PC-9 (cell line): ENCODE measurements at places on chromosomes 3 and 15.

DNA sequence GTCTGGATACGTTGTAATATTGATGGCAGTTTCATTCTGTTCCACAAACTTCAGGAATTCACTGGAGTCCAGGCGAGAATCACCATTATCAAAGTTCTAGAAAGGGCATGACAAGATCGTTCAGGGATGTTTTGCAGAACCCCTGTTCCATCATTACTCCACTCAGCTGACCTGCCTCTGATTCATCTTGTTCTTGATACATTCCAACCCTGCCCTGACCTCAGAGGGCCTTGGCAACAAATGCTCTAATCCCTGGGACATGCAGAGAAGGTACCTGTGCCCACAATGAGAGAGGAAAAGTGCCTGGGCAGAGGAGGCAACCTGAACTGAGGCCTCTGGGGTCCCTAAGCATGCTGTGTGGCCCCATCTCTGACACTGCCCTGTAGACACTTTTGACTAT is 45.9 kb downstream of the FSTL1 start:
- DNase-seq, result no peak

- no peak for DNase-seq
Measured at GRCh38 chr3:20724241-20724640, 538.2 kb upstream of the SGO1 start.

- no peak for DNase-seq
Measured at GRCh38 chr15:100570735-100571313, 31.2 kb downstream of the LINS1 start.

GRCh38 chr15:59699810-59700431 is 10.8 kb upstream of the BNIP2 start:
- DNase-seq, result no peak

DNA sequence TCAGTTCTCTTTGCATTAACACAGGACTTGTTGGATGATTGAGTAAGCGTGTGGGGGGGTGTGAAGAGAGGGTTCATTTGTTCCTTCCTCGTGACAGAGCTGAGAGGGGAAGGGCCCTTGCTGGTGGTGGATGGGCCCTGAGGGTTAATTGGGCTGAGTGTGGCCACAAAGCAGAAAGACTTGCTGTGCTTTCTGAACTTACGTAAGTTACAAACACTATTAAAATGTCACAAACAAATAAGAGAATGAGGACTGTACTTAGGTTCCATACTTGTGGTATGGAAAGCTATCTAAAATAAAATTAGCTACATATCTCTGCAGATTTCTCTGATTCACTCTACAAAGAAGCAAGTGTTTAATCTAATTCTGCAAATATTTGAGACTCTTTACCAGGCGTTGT is 231.3 kb downstream of the LPP start:
- DNase-seq, result no peak
